ENCODE measurements at places on chromosomes 7 and 10.

GRCh38 chr10:4088354-4089066 lies 303.5 kb upstream of the KLF6 start:
- peak; percentile 39 for DNase-seq

- no peak for DNase-seq
These were observed 15.9 kb downstream of the NMT2 start for GRCh38 chr10:15152556-15152955.

DNA sequence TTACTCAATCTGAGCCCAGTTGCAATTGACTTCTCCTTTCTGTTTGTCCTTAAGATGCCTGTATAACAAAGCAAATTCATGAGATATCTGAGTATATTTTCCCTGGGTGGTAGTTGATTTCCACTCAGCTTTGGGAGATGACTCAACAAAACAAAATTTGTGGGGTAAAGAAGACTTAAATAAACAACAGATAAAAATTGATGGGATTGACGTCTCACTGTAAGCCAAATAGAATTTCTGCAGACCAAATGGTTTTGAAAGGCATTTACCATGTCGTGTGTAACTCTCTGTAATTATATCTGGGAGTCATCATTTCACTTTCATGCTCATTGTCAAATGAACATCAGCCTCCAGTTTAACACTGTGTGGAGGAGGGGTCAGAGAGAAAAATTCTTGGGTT lies 255.4 kb upstream of the MYO3A start:
- DNase-seq: no peak

- no peak for DNase-seq
These were observed 3.1 kb downstream of the C1GALT1 start for GRCh38 chr7:7185371-7185989.

DNA sequence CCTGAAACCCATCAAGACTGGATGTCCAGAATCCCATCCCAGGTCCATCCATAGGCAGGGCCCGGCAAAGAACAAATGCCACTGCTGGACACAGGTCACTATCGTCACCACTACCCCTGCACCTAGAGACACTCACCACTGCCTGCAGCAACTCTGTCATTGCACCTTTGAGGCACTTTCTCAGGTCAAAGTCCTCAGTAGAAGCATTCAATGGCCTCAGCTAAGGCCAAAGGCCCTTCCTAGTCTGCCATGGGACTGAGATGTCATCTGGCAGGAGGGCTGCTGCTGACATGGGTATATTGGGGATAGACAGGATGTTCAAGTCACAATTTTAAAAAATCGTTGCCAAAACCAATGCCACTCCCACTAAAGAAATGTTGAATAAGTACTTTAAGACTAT lies 58.7 kb downstream of the GPAM start:
- DNase-seq: no peak

DNA sequence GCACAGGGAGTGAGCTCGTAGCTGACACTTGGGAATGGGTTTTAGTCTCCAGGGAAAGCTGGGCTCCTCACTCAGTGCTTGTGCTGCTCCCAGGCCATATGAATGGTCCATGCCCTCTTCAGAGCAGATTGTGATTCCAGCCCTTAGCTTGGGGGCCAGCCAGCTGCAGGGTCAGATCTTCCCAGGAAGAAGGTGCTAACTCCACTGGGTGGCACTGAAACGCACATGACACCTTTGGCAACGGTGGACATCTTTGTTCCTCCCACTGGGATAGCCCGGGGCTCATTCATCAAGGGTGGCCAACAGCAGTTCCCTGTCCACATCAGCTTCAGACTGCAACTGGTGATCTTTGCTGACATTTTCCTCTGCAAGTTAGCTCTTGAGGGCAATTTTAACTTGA lies 129.2 kb downstream of the DYNC2I1 start:
- no peak for DNase-seq

GRCh38 chr7:20964281-20964918 lies 177.7 kb upstream of the SP8 start:
- no peak for DNase-seq

DNA sequence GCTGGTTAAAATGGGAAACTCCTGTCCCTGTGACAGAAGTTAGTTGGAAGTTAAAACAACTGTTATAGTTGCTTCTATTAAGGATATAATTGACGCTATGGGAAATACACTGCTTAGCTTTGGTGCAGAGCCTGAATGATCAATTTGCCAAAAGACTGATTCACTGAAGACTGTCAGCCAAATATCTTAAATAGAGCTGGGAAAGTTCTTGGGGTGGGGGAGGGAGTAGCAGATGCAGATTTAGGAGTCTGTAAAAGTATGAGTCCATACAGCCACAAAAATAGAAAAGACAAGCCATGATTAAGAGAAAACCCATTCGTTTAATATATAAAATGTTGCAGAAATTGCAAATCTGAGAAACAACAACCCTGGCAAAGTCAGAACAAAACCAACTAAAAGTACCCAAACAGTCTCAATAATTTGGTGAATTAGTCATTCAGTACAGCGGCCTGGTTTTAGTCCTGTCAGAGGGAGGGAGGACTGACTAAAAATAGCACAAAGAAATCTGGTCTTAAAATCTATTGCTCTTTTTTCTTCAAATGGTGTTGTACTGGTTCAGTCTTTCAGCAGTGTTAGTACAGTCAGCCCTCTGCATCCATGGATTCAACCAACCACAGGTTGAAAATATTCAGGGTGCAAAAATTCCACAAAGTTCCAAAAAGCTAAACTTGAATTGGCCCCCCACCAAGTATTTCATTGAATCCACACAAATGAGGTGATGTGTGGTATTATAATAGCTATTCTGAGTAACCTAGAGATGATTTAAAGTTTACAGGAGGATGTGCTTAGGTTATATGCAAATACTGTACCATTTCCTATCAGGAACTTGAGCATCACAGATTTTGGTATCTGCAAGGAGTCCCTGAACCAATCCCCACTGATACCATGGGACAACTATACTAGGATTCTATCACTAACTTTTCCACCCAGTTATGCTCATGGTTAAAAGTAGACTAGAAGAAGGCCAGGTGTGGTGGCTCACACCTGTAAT lies 30.0 kb downstream of the STK17A start:
- DNase-seq: no peak

DNA sequence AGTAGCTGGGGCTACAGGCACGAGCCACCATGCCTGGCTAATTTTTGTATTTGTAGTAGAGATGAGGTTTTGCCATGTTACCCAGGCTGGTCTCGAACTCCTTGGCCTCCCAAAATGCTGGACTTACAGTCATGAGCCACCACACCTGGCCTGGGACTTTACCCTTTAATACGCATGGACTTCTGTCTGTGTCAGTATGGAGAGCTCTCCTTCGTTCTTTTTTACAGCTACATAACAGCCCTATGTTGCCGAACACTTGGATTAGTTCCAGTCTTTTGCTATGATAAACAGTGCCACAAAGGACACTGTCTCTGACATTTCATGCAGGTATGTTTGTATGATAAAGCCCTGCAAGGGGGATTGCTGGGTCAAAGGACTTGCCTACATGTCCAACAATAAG lies 10.9 kb upstream of the OAT start:
- no peak for DNase-seq

- DNase-seq: peak; percentile 14
These were observed 102.8 kb upstream of the ZNF438 start for GRCh38 chr10:31134311-31134952.

DNA sequence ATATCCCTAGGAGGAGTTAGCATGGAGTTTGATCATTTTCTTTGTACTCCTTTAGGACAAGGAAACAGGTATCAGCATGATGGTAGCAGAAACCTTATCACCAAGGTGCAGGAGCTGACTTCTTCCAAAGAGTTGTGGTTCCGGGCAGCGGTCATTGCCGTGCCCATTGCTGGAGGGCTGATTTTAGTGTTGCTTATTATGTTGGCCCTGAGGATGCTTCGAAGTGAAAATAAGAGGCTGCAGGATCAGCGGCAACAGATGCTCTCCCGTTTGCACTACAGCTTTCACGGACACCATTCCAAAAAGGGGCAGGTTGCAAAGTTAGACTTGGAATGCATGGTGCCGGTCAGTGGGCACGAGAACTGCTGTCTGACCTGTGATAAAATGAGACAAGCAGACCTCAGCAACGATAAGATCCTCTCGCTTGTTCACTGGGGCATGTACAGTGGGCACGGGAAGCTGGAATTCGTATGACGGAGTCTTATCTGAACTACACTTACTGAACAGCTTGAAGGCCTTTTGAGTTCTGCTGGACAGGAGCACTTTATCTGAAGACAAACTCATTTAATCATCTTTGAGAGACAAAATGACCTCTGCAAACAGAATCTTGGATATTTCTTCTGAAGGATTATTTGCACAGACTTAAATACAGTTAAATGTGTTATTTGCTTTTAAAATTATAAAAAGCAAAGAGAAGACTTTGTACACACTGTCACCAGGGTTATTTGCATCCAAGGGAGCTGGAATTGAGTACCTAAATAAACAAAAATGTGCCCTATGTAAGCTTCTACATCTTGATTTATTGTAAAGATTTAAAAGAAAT lies 4.8 kb downstream of the BAMBI start:
- no peak for DNase-seq

DNA sequence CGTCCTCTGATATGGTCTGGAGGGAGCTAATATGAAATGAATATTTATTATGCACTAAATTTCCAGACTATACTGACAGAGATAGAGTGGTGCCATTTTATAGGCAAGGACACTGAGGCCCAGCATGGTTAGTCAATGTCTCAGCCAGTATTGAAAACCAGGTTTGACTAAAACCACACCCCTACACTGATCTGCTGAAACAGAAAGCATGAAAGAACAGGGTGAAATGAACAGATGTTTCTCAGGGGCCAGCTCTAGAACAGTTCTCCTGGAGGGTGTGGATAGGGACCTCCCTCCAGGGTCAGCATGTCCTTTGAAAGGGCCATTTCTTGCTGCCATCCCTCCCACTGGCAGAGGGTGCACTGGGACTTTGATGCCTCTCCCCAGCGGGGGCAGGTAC lies 700.5 kb downstream of the GRID1 start:
- DNase-seq: no peak

DNA sequence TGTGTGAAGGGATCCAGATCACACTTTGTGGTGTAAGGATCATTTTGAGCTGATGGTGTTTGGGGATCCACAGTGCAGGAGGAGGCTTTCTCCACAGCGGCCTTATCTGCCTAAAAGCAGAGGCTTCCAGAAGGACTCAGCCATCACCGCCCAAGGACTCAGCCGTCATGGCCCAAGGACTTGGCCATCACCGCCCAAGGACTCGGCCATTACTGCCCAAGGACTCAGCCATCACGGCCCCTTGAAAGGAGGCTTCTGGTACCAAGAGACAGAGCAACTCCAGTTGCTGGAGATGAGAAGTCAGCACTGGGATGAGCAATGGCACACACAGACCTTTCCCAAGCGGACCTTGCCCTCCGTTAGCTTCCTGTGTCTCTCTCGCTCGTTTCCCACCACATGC lies 6.0 kb upstream of the CFAP46 start:
- DNase-seq: no peak

DNA sequence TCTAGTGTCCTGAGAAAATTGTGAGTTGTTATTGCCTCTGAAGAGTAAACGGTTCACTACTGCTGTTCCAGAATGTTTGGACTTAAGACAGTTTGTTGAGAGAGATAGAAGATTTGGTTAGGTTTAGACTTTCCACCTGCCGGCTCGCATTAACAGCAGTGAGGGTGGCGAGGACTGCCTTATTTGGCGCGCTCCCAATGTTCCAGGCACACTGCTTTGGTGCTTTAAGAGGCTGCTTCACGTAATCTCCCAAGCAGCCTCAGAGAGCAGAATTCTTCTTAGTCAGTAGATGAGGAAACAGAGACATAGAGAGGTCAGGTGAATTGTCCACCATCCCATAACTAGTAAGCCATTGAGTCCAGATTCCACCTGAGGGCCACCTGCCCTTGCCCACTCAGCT lies 41.1 kb downstream of the GLRX3 start:
- DNase-seq: no peak

DNA sequence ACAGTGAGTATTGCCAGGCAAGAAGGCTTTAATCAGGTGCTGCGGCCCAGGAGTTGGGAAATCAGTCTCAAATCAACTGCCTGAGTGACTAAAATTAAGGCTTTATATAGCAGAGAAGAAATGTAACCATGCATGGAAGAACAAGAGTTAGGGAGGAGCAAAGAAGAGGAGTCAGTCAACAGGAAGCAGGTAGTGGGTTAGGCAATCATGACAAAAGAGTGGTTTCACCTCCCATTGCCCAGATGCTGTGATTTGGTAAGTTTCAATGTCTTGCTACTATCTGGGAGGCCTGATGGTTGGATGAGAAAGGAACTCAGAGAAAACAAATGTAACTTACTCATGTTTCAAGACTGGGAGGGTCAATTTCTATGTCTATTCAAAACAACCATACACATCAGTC lies 998.3 kb downstream of the GATA3 start:
- no peak for DNase-seq

DNA sequence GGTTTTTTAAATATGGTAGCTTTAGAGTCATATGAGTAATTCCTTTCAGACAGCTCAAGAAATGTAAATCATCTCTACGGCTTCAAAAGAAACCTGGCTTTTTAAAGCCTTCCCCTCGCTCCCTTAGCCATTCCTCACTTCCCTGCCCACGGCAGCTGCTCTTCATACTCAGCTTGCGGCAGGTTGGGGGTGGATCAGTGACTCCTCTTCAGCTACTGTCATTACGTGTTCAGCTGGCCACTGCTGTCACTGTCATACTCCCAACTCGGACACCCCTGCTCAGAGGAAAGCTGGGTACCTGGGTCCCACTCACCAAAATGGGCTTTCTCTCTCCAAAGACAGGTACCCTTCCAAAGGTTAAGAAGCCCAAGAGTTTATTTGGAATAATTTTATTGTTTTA lies 6.6 kb downstream of the YWHAG start:
- peak; percentile 12 for DNase-seq

GRCh38 chr10:69348816-69349541 lies 67.7 kb downstream of the TACR2 start:
- no peak for DNase-seq

DNA sequence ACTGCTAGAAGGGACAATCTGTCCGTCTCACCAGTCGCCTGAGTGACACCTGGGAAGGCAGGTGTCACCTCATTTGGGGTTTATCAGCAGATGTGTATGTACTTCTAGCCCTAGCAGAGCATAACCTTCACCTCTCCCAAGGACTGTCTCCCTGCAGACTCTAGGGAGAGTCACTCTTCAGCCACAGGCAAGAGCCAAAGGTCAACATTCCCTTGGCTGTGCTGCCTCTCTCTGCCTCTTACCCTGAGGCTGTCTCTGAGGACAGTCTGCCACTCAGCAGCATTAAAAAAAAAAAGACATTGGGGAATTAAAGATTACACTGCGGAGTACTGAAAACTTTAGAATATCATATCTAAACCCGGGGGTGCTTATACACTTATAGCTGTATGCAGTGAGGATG lies 377.7 kb upstream of the FZD8 start:
- DNase-seq: no peak

GRCh38 chr10:77405771-77406241 lies 231.8 kb downstream of the KCNMA1 start:
- no peak for DNase-seq

DNA sequence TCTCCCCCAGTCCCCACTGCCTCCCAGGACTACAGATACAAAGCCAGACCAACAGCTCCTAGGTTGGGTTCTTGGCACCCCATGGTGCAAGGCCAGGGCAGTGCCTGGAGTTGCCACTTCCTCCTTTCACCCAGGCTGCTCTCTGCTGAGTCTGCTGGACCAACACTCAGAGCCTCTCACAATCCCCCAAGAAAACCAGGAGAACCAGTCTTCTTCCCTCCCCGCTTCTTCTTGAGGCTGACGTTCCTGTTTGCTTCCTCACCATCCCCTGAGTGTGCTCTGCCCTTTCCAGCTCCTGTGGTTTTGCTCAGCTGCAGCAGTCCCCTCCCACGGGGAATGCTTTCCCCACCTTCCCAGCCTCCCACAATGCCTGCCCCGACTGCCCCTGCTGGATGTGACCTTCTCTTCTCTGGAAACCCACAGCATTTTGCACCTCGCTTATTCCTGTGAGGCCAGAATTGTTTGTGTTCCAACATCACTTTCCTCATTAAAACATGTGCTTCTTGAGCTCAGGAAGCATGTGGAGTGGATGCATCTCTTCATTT lies 89.9 kb downstream of the GOLGA7B start:
- no peak for DNase-seq

All from activated naive CD4-positive, alpha-beta T cell treated with Interleukin-2 at 50 U/mL for 16 hours (primary cell).